ENCODE measurements at places on chromosomes 1 and 21. TPM values are rescaled to one million over a fixed set of nuclear protein-coding genes. Genes with fewer than 3 reads are reported as not detected.
A peak's percentile ranks its signal among the peaks of the same experiment; 100 is the strongest.

B3GALT2 gene
- 1.1 TPM for polyA plus RNA-seq

- no peak overlapping the region for H3K27ac ChIP-seq
- H3K36me3 ChIP-seq = no peaks in the 10 kb centered on the region
- peak; percentile 74 for DNase-seq
- H3K4me3 ChIP-seq = no peak overlapping the region
- H3K27me3 ChIP-seq = no peaks in the 10 kb centered on the region
These were observed 80.1 kb upstream of the CD55 start for GRCh38 chr1:207241164-207241934.

TMEM53 gene
- polyA plus RNA-seq = 16.6 TPM

LTN1 gene
- 6.3 TPM for polyA plus RNA-seq

DNA sequence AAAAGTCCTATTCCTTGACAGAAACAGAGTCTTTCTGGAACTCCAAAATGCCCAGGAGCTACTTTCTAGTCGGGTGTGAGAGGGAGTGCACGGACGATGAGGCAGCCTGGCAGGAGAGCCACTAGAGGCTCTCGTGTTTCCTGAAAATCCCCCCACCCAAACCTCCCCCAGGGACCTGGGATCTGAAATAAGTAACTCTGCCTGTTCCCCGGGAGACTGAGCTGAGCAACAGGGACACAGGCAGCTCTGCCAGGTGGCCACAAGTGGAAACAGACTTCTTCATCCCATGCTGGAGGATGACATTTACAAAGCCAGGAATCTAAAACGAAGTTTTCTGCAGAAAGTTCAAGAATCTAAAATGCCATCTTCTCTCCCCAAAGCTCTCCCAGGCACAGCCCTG lies 77.1 kb downstream of the ITPKB start:
- no peaks in the 10 kb centered on the region for H3K36me3 ChIP-seq
- no peaks in the 10 kb centered on the region for H3K27me3 ChIP-seq
- peaks cover 34% of the 10 kb centered on the region for H3K4me1 ChIP-seq
- peak overlapping the region; percentile 51 for H3K27ac ChIP-seq

DNA sequence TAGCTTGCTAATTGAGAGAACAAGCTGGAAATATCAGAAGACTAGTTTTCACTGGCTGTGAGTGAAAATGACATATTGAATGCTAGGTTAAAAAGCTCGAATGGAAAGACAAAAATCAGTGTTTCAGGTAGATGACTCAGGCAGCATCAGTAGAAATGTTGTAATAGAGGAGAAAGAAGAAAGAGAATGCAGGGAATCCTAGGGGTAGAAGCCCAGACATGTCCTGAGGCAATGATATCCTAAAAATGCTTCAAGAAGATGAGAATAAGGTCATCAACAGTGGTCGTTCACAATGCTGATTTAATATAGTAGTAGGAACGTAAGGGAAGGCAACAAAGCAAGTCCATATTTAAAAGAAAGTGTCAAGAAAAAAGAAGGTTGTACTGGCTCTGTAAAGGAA lies 96.7 kb upstream of the HP1BP3 start:
- H3K27me3 ChIP-seq = no peaks in the 10 kb centered on the region
- H3K4me1 ChIP-seq = no peaks in the 10 kb centered on the region
- H3K36me3 ChIP-seq = peaks cover 12% of the 10 kb centered on the region
- DNase-seq = no peak

DNA sequence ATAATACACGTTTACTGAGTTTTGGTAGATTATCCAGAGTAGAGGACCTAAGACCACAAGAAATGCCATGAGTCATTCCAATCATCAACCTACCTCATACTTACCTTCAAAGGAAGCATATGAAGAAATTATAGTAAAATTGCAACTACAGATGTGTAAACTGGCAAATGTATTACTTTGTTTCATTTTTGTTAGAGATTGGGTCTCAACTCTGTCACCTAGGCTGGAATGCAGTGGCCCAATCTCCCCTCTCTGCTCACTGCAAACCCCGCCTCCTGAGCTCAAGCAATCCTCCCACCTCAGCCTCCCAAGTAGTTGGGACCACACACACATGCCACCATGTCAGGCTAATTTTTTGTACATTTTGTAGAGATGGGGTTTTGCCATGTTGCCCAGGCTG lies 5.2 kb downstream of the TMCO1 start:
- H3K36me3 ChIP-seq = peaks cover 27% of the 10 kb centered on the region
- H3K27me3 ChIP-seq = no peaks in the 10 kb centered on the region
- H3K4me3 ChIP-seq = no peak overlapping the region
- peaks cover 3% of the 10 kb centered on the region for H3K4me1 ChIP-seq
- no peak overlapping the region for H3K27ac ChIP-seq
- no peak for DNase-seq

C1orf87 gene
- not detected for polyA plus RNA-seq

DNA sequence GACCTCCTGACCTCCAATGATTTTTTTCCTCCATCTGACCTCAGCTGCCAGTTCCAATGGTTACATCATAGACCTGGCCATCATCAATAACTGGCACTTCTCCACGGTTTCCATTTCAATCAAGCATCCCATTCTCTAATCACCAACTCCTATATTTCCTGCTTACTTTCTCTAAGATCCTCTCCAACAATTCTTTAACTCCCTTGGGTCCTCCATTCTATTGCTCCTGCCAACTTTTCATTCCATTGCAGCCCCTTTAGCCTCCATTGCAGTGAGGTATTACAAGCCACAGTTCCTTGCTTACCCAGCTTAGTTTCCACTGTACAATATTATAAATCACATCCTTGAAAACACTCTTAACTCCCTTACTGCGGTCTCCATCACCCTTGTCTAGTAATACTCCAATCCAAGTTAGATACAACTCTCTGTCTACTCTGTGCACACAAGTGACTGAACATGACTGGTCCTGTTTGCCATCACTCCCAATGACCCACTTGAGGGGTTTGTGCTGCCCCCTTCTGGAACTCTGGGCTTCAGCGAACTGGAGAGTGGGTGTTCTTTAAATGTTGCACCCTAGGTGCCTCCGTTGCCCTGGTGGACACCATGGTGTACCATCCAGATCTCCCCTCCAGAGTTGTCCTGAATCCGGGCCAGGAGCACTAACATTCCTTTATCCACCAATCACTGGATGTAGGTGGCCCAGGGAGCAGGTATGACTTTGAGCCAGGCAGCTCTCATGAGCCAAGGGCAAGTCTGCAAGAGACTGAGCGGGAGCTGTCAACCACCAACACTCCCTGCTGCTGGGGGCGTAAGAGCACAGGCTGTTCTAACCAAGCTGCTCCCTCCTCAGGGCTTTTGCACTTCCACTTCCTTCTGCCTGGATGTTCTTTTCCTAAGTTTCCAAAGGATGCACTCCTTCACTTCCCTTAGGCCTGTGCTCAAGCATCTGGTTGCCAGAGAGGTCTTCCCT lies 3.7 kb upstream of the FNDC7 start:
- H3K27me3 ChIP-seq = no peaks in the 10 kb centered on the region
- H3K4me3 ChIP-seq = no peak overlapping the region
- no peak overlapping the region for H3K27ac ChIP-seq
- H3K36me3 ChIP-seq = no peaks in the 10 kb centered on the region

TPRG1L gene
- polyA plus RNA-seq = 41.2 TPM

C1orf116 gene
- 32.1 TPM for polyA plus RNA-seq

GRCh38 chr1:76147917-76148316 lies 73.4 kb downstream of the ST6GALNAC3 start:
- H3K4me1 ChIP-seq = no peaks in the 10 kb centered on the region
- H3K27ac ChIP-seq = no peak overlapping the region
- DNase-seq = no peak
- H3K36me3 ChIP-seq = no peaks in the 10 kb centered on the region
- no peaks in the 10 kb centered on the region for H3K27me3 ChIP-seq
- no peak overlapping the region for H3K4me3 ChIP-seq

RCAN1 gene
- polyA plus RNA-seq = 31.6 TPM

- DNase-seq = peak; percentile 8
- no peak overlapping the region for H3K4me3 ChIP-seq
- no peaks in the 10 kb centered on the region for H3K36me3 ChIP-seq
- peak overlapping the region; percentile 66 for H3K27ac ChIP-seq
- no peaks in the 10 kb centered on the region for H3K4me1 ChIP-seq
These were observed 1.3 kb downstream of the KMO start for GRCh38 chr1:241533326-241534115.

PODN gene
- polyA plus RNA-seq = 1.6 TPM

- no peaks in the 10 kb centered on the region for H3K4me1 ChIP-seq
- H3K36me3 ChIP-seq = no peaks in the 10 kb centered on the region
- H3K27ac ChIP-seq = no peak overlapping the region
- DNase-seq = no peak
- no peaks in the 10 kb centered on the region for H3K27me3 ChIP-seq
- H3K4me3 ChIP-seq = no peak overlapping the region
These were observed 102.8 kb downstream of the CLIC6 start for GRCh38 chr21:34771512-34772028.

DNA sequence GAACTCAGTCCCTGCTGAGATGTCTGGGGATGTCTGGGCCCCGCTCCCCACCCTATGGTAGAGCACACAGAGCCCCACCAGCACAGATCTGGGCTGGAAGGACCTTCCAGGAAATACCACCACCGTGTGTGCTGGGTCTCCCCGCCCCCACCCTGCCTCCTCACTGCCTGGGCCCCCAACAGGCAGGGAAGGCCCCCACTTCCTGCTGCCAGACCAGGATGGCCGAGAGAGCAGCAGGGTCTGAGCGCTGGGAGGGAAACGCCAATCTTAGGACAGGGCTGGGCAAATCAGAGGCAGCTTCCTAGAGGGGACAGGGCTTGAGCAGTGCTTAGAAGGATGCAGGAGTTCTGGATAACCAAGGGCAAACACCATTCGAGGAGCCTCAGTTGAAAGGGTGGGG lies 11.9 kb downstream of the ADGRB2 start:
- H3K27me3 ChIP-seq = no peaks in the 10 kb centered on the region
- DNase-seq = no peak
- peaks cover 34% of the 10 kb centered on the region for H3K36me3 ChIP-seq
- H3K4me1 ChIP-seq = peaks cover 84% of the 10 kb centered on the region

All from small intestine (tissue), 16 donors.